ENCODE measurements at places on chromosomes 4 and X.

GRCh38 chr4:152304220-152304619, 231.7 kb downstream of the FBXW7 start:
- no peak for DNase-seq

- DNase-seq: no peak
These were observed 65.1 kb downstream of the ARHGAP6 start for GRCh38 chrX:11600578-11600977.

DNA sequence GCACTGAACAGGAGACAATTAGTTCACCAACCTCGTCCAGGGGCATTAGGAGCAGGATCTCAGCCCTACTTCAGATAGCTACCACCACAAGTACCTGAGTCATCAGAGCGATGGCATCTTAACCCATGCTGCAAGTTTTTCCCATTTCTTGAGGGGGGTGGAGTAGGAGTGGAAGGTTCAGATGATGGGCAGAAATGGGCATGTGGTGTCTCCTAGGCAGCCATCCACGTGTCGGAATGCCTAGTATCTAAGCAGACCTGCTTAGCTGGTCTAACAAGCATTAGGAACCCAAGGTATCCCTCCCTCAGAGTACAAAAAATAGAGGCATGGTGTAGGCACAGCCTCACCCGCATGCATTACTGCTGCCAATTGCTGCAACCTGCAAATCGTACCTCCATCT, 159.1 kb upstream of the DGKK start:
- no peak for DNase-seq

GRCh38 chr4:113050837-113051236, 1.4 kb downstream of the ANK2 start:
- DNase-seq: no peak

GRCh38 chr4:52996261-52997131, 134.4 kb downstream of the RASL11B start:
- no peak for DNase-seq
